ENCODE measurements at places on chromosomes 2 and 18. TPM values are rescaled to one million over a fixed set of nuclear protein-coding genes. Genes with fewer than 3 reads are reported as not detected.

- H3K27ac ChIP-seq = no peak overlapping the region
- H3K4me3 ChIP-seq = no peak overlapping the region
- H3K27me3 ChIP-seq = no peaks in the 10 kb centered on the region
- H3K4me1 ChIP-seq = no peaks in the 10 kb centered on the region
Observed at GRCh38 chr2:227886149-227886548, 14.7 kb downstream of the DAW1 start.

DNA sequence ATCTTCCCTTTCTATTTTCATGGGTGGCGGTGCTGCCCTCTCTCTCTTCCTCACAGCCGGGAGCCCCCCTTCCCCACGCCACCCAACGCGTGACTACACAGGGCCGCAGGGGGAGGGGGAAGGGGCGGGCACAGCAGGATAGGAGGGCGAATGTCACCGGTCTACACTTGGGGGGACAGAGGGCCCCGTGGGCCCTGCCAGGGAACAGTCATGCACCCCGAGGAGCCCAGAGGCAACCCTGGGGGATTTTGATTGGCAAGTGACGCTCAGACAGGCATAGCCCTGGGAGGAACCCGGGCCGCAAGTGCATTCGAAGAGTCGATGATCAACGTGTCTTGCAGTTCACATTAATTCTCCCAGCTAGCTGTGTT is 91.1 kb upstream of the ANKRD30BL start:
- peaks cover 10% of the 10 kb centered on the region for H3K27me3 ChIP-seq
- H3K4me3 ChIP-seq = no peak overlapping the region

- H3K4me3 ChIP-seq = no peak overlapping the region
- no peak overlapping the region for H3K27ac ChIP-seq
- H3K4me1 ChIP-seq = no peaks in the 10 kb centered on the region
Observed at GRCh38 chr2:106638580-106638979, 151.4 kb downstream of the CD8B2 start.

DNA sequence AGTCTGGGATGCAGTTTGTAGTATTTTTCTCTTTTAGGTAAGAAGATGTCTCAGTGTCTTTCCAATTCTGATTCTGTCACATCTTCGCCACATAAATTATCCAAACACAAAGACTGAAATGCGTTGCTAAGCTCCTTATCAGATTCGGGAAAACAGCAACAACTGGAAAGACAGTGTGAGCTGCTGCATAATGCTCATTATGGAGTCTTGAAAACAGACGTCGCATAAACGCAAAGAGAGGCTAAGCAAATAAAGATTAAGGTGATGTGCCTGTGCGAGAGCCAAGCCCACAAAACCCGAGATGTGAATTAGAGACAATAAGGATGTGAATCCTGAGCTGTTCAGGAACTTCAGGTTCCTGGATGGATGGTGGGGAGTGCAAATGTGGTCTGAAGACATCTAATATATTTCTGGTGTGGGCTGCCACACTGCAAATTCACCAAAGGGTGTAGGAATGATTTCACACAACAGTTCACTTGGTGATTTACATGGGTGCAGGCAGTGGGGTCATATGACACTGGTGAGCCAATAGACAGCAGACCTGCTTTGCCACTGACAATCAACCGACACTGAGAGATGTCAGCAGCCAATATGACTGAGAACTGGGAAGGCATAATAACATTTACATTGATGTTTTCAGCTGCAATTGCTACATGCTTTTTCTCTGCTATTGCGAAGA is 195.8 kb downstream of the MTX2 start:
- H3K36me3 ChIP-seq = no peaks in the 10 kb centered on the region
- H3K27me3 ChIP-seq = peaks cover 5% of the 10 kb centered on the region

DNA sequence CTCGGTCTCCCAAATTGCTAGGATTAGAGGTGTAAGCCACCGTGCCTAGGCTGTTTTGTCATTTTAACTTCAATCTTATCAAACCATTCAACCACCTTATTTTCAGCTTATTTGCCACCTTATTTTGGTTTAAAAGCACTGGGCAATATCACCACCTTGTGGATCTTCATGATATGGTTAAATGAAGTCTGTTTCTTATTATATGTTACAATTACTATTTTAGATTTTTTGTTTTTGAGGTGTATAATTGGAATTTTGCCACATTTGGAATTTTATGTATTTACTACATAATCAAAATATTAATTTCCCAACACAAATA is 43.8 kb upstream of the SCN9A start:
- DNase-seq = no peak
- H3K36me3 ChIP-seq = no peaks in the 10 kb centered on the region
- no peaks in the 10 kb centered on the region for H3K4me1 ChIP-seq

DNA sequence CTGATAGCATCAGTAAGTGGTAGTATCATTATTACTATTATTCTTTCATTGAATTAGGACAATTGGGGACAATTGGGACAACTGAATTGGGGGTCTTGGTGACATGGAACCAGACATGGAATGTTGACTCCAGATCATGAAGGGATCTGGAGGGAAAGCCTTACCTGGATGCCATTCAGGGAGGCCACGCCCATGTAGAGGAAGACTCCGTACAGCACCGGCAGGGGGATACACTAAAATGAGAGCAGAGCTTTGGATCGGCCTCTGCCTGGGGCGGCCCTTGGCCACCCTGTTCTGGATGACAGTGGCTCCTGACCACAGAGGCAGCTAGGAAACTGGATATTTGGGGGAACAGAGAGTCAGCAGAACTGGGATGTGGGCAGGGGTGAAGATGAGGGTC is 29.2 kb downstream of the MTHFD2 start:
- DNase-seq = no peak
- H3K4me3 ChIP-seq = no peak overlapping the region
- H3K27ac ChIP-seq = no peak overlapping the region
- peaks cover 2% of the 10 kb centered on the region for H3K36me3 ChIP-seq

DNA sequence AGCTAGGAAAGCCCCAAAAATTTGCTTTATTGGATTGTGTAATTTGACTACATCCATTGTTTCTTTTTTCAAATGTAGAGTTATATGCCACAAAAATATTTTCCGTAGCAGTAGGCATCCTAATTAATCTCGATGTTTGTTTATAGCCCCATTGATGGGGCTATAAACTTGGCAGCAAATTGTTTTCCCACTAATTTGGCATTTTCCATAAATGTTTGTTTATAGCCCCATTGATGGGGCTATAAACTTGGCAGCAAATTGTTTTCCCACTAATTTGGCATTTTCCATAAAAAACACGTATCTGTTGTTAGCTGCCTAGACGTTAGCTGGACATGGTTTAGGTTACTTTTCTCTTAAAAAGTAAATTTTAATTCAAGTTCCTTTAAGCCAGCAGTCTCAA is 23.8 kb downstream of the MSH2 start:
- H3K4me1 ChIP-seq = no peaks in the 10 kb centered on the region
- no peak overlapping the region for H3K27ac ChIP-seq
- no peak overlapping the region for H3K4me3 ChIP-seq
- H3K27me3 ChIP-seq = no peaks in the 10 kb centered on the region

GRCh38 chr2:136420346-136420745 is 302.4 kb upstream of the CXCR4 start:
- DNase-seq = no peak
- H3K27me3 ChIP-seq = no peaks in the 10 kb centered on the region
- peaks cover 10% of the 10 kb centered on the region for H3K4me1 ChIP-seq
- no peak overlapping the region for H3K4me3 ChIP-seq

GRCh38 chr2:233140978-233141377 is 80.8 kb downstream of the INPP5D start:
- H3K4me1 ChIP-seq = peaks cover 19% of the 10 kb centered on the region
- no peak for DNase-seq
- H3K27me3 ChIP-seq = no peaks in the 10 kb centered on the region
- H3K4me3 ChIP-seq = no peak overlapping the region

GRCh38 chr2:168434146-168434545 is 21.9 kb upstream of the CERS6 start:
- no peaks in the 10 kb centered on the region for H3K4me1 ChIP-seq
- no peak overlapping the region for H3K4me3 ChIP-seq
- no peak overlapping the region for H3K27ac ChIP-seq

DNA sequence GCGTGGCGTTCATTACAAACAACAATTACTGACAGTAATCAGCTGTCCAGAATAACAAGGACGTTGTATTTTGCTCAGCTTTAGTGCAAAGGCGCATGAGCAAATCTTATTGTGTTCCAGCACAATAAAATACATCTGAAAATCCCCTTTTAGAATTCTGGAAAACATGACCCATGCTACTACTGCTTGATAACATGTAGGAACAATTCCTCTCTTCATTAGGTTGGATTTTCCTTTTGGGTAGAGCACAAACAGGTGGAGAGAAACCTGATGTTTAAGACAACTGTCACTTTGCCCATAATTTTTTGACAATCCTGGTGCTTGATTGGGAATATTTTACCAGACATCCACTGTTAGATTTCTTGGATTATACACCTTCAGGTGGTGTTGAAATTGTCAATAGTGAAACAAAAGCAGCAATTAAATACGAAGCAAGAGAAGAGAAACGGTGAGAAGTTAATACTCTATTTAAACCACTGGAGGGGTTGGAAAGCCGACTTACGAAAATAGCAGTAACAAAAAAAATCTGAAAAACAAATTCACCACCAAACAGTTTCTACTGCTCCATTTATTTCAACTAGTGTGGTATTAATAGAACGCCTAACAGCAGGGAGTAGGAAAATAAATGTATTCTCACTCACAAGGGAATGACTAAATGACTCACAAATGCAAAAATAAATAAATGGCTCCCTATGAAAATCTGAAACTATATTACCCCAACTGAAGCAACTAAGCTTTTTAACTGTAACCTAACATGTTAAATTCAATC is 102.7 kb downstream of the CPO start:
- DNase-seq = no peak
- no peak overlapping the region for H3K4me3 ChIP-seq

DNA sequence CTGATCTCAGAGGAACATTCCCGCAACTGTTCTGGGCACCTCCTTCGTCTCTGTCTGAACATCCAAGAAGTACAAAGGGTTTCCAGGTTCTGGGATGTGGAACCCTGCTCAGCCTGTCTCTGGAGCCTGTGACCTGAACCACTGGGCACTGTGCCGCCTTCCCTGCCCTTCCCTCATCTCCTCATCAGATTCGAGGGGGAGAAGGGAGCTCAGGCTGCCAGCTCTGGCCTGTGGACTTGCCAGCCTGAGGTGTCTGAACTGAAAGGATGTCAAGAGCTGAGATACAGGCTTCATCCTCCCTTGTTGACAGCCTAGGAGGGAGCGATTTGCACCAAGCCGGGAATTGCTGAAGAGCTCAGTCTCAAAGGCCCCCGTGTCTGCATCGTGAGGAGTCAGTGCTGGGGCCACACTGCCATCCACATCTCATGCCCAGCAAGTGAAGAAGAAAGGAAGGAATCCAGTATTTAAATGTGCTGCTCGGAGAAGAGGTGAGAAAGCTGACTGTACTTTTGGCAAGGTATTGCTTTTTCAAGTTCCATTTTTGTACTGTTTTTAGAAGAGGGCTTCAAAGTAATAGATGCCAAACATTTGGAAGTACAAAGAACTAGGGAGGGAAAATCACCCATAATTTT is 12.6 kb downstream of the NEU2 start:
- H3K36me3 ChIP-seq = no peaks in the 10 kb centered on the region
- no peak overlapping the region for H3K4me3 ChIP-seq
- no peaks in the 10 kb centered on the region for H3K27me3 ChIP-seq
- no peaks in the 10 kb centered on the region for H3K4me1 ChIP-seq
- no peak overlapping the region for H3K27ac ChIP-seq

- DNase-seq = no peak
- no peaks in the 10 kb centered on the region for H3K27me3 ChIP-seq
- H3K4me1 ChIP-seq = peaks cover 2% of the 10 kb centered on the region
- H3K36me3 ChIP-seq = no peaks in the 10 kb centered on the region
- no peak overlapping the region for H3K4me3 ChIP-seq
Observed at GRCh38 chr2:118830118-118830517, 17.3 kb downstream of the EN1 start.

- peaks cover 3% of the 10 kb centered on the region for H3K4me1 ChIP-seq
- no peaks in the 10 kb centered on the region for H3K36me3 ChIP-seq
- H3K27me3 ChIP-seq = no peaks in the 10 kb centered on the region
- no peak overlapping the region for H3K4me3 ChIP-seq
Observed at GRCh38 chr2:7019191-7019590, 102.0 kb downstream of the RNF144A start.

Gene TBR1
- total RNA-seq = not detected

Gene RAB11FIP5
- total RNA-seq = 5.1 TPM

Gene YPEL5
- 117 TPM for total RNA-seq

Gene COPS8
- total RNA-seq = 32.7 TPM

Gene TMEM37
- not detected for total RNA-seq

Gene GPR39
- not detected for total RNA-seq

Data from B cell (primary cell).